ENCODE measurements at places on chromosomes 6 and 20.

DNA sequence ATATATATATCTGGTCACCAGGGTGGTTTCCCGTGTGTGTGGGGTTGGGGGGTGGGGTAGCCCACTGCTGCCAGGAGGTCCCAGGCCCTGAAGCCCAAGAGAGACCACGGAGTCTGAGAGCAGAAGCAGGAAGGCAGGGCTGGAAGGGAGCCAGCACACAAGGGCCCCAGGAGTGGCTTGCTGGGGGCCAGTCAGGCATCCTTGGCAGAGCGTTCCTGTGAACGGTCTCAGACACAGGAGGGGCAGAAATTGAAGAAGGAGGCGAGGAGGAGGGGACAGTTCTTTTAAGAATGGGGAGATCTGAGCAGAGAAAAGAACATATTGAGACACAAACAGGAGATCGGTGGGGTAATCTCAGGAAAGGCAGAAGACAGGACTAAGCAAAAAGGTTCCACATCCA, 1.9 kb upstream of the EBF4 start:
- peaks cover 33% of the 10 kb centered on the region for H3K27me3 ChIP-seq
- no peak overlapping the region for H3K27ac ChIP-seq
- DNase-seq, result no peak
- H3K4me3 ChIP-seq, result no peak overlapping the region
- H3K36me3 ChIP-seq, result no peaks in the 10 kb centered on the region
- no peaks in the 10 kb centered on the region for H3K4me1 ChIP-seq

DNA sequence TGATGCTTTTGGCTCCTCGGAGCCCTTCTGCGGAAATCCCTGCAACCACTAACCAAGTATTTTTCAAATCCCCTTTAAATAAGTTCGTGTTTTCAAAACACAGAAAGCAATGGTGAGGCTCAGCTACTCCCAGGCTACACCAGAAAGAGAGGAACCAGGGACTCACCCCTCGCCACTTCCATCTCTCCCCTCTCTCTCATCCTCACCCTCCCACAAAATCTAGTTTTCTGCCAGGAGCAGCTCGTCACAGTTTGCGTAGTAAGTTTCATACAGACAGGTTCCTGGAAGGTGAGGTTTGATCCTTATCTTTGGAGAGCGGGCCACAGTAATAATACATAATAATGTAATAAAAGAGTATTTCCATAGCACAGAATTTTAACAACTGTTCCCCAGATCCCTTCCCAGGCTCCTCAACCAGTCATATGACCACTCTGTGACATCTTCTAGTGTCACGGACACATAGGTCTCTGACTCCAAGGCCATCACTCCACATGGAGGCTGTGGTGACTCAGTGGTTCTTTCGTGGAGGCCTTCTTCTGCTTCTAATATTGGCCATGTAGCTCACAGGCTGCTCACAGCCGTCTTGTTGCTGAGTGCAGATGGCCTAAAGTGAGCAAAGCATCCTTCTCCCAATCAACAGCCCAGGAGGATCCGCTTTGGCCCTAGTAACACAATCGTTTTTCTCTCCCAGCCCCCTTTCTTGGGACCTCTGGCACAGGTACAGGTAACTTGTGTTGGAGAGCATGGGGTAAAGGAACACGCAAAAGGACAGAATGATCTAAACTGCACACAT, 295.7 kb downstream of the CDC5L start:
- H3K36me3 ChIP-seq, result no peaks in the 10 kb centered on the region
- no peaks in the 10 kb centered on the region for H3K27me3 ChIP-seq
- H3K4me3 ChIP-seq, result no peak overlapping the region
- DNase-seq, result no peak

- no peaks in the 10 kb centered on the region for H3K27me3 ChIP-seq
- H3K27ac ChIP-seq, result no peak overlapping the region
- H3K36me3 ChIP-seq, result no peaks in the 10 kb centered on the region
- no peak for DNase-seq
- no peak overlapping the region for H3K4me3 ChIP-seq
Measured at GRCh38 chr6:156379392-156380289, 397.5 kb upstream of the ARID1B start.

GRCh38 chr6:7249391-7249790, 63.6 kb downstream of the SSR1 start:
- DNase-seq, result no peak
- H3K36me3 ChIP-seq, result peaks cover 22% of the 10 kb centered on the region
- no peak overlapping the region for H3K4me3 ChIP-seq
- H3K4me1 ChIP-seq, result no peaks in the 10 kb centered on the region
- H3K27me3 ChIP-seq, result no peaks in the 10 kb centered on the region

- H3K27me3 ChIP-seq, result no peaks in the 10 kb centered on the region
- H3K27ac ChIP-seq, result no peak overlapping the region
- H3K4me3 ChIP-seq, result no peak overlapping the region
- peak; percentile 50 for DNase-seq
- H3K36me3 ChIP-seq, result no peaks in the 10 kb centered on the region
Measured at GRCh38 chr6:145086197-145086596, 649.1 kb downstream of the EPM2A start.

- H3K27me3 ChIP-seq, result peaks cover 5% of the 10 kb centered on the region
- H3K27ac ChIP-seq, result no peak overlapping the region
- H3K4me1 ChIP-seq, result no peaks in the 10 kb centered on the region
- H3K4me3 ChIP-seq, result no peak overlapping the region
- H3K36me3 ChIP-seq, result no peaks in the 10 kb centered on the region
Measured at GRCh38 chr6:169824848-169825557, 73.6 kb downstream of the ERMARD start.

GRCh38 chr6:15653581-15653980, 9.2 kb downstream of the DTNBP1 start:
- no peaks in the 10 kb centered on the region for H3K36me3 ChIP-seq
- H3K27ac ChIP-seq, result no peak overlapping the region
- H3K4me1 ChIP-seq, result no peaks in the 10 kb centered on the region
- H3K4me3 ChIP-seq, result no peak overlapping the region
- H3K27me3 ChIP-seq, result no peaks in the 10 kb centered on the region

- H3K4me3 ChIP-seq, result no peak overlapping the region
- DNase-seq, result no peak
- H3K27ac ChIP-seq, result no peak overlapping the region
- H3K27me3 ChIP-seq, result no peaks in the 10 kb centered on the region
Measured at GRCh38 chr20:34541264-34541901, 17.1 kb upstream of the MAP1LC3A start.

GRCh38 chr6:157530126-157530525, 149.1 kb downstream of the ZDHHC14 start:
- peaks cover 3% of the 10 kb centered on the region for H3K4me1 ChIP-seq
- H3K27ac ChIP-seq, result no peak overlapping the region
- no peaks in the 10 kb centered on the region for H3K27me3 ChIP-seq
- no peak for DNase-seq
- H3K36me3 ChIP-seq, result no peaks in the 10 kb centered on the region

DNA sequence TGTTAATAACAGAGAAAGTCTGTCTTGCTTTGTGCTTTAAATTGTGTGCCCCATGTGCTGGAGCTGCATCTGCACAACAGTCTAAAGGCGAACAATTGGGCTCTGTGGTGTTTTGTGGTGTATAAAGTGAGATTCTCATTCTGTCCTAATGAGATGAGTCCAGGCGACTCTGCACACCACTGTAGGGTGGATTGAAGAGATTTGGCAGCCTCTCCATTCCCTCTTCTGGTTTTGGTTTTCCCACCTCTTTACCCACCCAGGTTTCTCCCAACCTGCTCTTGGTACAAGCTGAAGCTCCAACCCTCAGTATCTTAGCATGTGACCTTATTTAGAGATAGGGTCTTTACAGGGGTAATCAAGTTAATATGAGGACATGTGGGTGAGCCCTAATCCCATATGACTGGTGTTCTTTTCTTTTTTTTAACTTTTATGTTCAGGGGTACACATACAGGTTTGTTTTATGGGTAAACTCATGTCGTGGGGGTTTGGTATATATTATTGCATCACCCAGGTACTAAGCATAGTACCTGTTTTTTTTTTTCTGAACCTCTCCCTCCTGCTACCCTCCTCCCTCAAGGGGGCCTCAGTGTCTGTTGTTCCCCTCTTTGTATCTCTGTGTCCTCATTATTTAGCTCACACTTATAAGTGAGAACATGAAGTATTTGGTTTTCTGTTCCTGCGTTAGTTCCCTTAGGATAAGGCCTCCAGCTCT, 217.6 kb upstream of the DTNBP1 start:
- no peaks in the 10 kb centered on the region for H3K36me3 ChIP-seq
- H3K4me3 ChIP-seq, result 0 out of 2 replicates have a peak overlapping the region, but pooled peaks have one; percentile 8
- no peak for DNase-seq
- H3K4me1 ChIP-seq, result peaks cover 20% of the 10 kb centered on the region
- no peaks in the 10 kb centered on the region for H3K27me3 ChIP-seq

- no peak for DNase-seq
- H3K4me1 ChIP-seq, result no peaks in the 10 kb centered on the region
- no peaks in the 10 kb centered on the region for H3K27me3 ChIP-seq
- no peak overlapping the region for H3K27ac ChIP-seq
- H3K36me3 ChIP-seq, result no peaks in the 10 kb centered on the region
Measured at GRCh38 chr20:55472704-55473103, 532.6 kb downstream of the CBLN4 start.

GRCh38 chr6:75893058-75893775, 144.2 kb downstream of the MYO6 start:
- DNase-seq, result peak; percentile 81
- no peaks in the 10 kb centered on the region for H3K36me3 ChIP-seq
- no peak overlapping the region for H3K4me3 ChIP-seq
- H3K27ac ChIP-seq, result no peak overlapping the region

- peak overlapping the region; percentile 10 for H3K27ac ChIP-seq
- H3K27me3 ChIP-seq, result no peaks in the 10 kb centered on the region
- no peak overlapping the region for H3K4me3 ChIP-seq
- DNase-seq, result peak; percentile 87
Measured at GRCh38 chr6:105432797-105433196, 29.9 kb upstream of the PREP start.

DNA sequence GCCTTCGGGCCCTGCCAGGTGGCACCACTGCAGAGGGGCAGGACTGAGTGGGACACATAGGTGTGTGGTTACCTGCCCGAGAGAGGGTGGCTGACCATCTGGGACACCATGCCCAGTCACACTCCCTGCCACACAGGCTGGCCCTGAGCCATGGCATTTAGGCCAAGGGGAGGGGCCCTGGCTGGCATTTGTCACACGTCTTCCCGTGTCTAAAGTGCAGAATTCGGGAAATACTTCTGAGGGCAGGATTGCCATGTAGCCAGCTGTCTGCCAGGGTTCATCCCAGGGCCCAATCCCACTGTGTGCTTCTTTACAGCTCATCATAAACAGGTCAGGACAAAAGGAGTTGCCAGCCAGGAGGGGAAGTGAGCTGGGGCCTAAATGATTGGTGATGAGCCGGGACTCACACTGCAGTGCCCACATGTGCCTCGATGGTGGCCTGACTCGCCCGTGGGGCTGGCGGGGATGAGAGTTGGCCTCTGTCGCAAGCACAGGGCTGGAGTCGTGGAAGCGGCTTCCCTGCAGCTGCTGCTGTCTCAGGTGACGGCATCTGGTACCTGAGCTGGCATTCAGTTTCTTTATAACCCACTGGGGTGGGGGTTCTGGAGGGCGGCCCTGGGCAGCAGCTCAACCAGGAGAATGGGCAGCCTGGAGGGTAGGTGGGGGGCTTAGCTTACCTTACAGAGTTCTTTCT, 5.9 kb upstream of the UNC93A start:
- no peaks in the 10 kb centered on the region for H3K27me3 ChIP-seq
- no peaks in the 10 kb centered on the region for H3K36me3 ChIP-seq
- H3K27ac ChIP-seq, result no peak overlapping the region
- no peaks in the 10 kb centered on the region for H3K4me1 ChIP-seq
- DNase-seq, result no peak

GRCh38 chr6:109526905-109527628, 44.0 kb upstream of the ZBTB24 start:
- peak; percentile 79 for DNase-seq
- no peak overlapping the region for H3K4me3 ChIP-seq
- peaks cover 11% of the 10 kb centered on the region for H3K4me1 ChIP-seq
- no peaks in the 10 kb centered on the region for H3K27me3 ChIP-seq
- H3K36me3 ChIP-seq, result no peaks in the 10 kb centered on the region

- DNase-seq, result peak; percentile 98
- no peaks in the 10 kb centered on the region for H3K27me3 ChIP-seq
- H3K4me3 ChIP-seq, result peak overlapping the region; percentile 49
- H3K4me1 ChIP-seq, result peaks cover 80% of the 10 kb centered on the region
- H3K36me3 ChIP-seq, result no peaks in the 10 kb centered on the region
Measured at GRCh38 chr6:129683601-129684322, 26.2 kb downstream of the ARHGAP18 start.

DNA sequence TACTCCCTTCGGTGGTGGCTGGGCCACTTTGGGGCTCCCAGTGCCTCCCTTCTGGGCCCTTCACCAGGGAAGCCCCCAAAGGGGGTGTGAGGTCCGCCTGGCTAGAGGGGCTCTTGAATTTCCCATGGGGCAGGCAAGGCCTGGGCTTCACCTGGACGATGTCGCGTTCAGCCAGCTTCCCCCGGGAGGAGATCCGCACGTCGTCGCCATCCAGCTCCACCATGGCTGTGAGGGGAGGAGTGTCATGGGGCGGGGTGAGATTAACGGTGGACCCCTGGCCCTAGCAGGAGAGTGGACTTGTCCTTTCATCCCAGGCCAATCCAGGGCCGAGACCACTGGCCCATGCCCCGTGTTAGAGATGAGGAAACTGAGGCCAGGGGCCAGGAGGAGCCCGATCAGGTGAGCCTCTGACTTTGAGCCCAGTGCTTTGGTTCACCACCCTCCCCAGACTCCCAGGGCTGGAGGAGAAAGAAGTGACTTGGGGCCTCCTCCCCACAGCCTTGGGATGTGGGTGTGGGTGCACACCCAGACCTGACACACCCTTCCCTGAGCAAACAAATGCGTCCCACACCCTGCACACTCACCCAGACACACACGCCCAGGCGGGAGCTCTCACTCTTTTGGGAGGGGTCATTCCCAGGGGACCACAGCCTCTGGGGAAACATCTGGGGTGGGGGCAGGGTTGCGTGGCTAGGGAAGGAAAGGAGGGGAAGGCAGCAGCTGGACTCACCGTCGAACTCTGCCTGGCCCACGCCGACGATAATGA, 46.1 kb downstream of the RAB44 start:
- no peaks in the 10 kb centered on the region for H3K27me3 ChIP-seq
- no peak overlapping the region for H3K4me3 ChIP-seq
- no peak overlapping the region for H3K27ac ChIP-seq

DNA sequence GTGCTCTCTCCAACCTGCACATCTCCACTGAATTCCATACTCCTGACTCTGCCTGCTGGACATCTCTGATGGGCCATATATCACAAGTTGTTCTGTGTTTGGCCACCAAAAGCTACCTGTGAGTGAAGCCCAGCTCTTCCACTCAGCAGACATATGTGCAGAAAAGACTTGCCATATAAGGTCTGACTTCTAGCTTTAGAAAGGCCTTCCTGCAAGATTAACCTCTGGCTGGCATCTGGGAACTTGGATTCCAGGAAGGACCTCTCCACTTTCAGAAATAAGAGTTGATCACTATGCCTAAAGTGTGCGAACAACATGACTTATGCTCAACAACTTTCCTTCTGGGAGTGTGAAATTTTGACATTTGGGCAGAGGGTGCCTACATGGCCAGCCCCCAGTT, 113.7 kb downstream of the TNFAIP3 start:
- H3K27me3 ChIP-seq, result no peaks in the 10 kb centered on the region
- H3K27ac ChIP-seq, result no peak overlapping the region
- H3K4me3 ChIP-seq, result no peak overlapping the region
- H3K36me3 ChIP-seq, result no peaks in the 10 kb centered on the region
- DNase-seq, result no peak

All from GM23248 (cell line).